Esophagus mucosa (tissue), 1 donor: ENCODE measurements at places on chromosomes 13 and 19.
A peak's percentile ranks its signal among the peaks of the same experiment; 100 is the strongest.

GRCh38 chr19:33736158-33736557 is 60.5 kb upstream of the KCTD15 start:
- ATAC-seq: no peak

GRCh38 chr13:25674371-25674770 is 302.6 kb downstream of the ATP8A2 start:
- ATAC-seq: no peak

GRCh38 chr13:35690581-35691207 is 214.2 kb upstream of the MAB21L1 start:
- no peak for ATAC-seq

DNA sequence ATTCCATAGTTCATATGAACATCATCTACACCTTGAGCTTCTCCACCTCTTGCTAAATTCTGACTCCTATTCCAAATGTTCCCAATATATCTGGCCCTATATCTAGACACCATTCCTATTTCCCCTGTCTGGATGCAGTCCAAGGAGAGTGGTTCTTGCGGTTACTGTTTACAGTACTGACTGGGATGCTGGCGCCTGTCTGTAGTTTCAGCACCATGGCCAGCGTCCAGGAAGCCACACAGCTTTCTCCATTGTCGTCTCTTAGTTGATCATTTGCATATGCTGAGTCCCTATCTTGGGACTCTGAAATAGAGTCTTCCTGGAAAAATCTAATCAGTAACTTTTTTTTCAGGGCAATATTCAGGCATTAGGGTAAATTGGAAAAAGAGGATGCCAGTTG is 14.9 kb downstream of the LAIR2 start:
- ATAC-seq: peak; percentile 52

- no peak for ATAC-seq
These were observed 10.6 kb upstream of the CEACAM21 start for GRCh38 chr19:41565379-41565720.

GRCh38 chr13:50417597-50417996 is 402.4 kb downstream of the KCNRG start:
- peak; percentile 66 for ATAC-seq

DNA sequence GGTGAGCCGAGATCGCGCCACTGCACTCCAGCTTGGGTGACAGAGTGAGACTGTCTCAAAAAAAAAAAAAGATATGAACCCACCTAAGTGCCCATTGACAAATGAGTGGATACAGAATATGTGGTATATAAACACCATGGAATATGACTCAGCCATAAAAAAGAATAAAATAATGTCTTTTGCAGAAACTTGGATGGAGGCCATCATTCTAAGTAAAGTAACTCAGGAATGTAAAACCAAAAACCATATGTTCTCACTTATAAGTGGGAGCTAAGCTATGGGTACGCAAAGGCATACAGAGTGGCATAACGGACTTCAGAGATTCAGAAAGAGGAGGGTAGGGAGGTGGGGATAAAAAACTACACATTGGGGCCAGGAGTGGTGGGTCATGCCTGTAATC is 29.5 kb downstream of the PLA2G4C start:
- ATAC-seq: no peak

DNA sequence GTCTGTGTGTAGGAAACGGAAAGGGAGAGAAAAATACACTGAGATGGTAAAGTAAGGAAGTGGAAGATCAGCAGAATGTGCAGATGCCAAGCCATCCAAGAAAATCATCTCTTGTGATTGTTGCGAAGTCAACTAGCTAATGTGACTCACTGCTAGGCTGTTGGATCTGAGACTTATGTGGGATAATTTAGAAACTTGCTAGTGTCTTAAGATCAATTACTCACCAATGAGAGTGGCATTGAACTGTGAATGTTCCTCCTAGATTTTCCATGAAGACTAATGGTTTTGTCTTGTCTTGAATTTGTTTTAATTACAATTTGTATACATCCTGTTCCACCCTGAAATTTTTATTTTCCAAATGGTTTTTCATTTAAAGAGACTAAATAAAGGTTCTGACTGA is 771.6 kb downstream of the EFNB2 start:
- ATAC-seq: peak; percentile 41
